ENCODE measurements at places on chromosomes 13 and 19.

- DNase-seq: peak; percentile 40
Observed at GRCh38 chr13:31431722-31432137, 232.0 kb downstream of the B3GLCT start.

GRCh38 chr19:2734589-2735288, 5.1 kb downstream of the SLC39A3 start:
- DNase-seq: no peak

GRCh38 chr19:12090807-12091206, 26.3 kb downstream of the ZNF844 start:
- DNase-seq: no peak

GRCh38 chr13:85806553-85807175, 7.4 kb upstream of the SLITRK6 start:
- DNase-seq: peak; percentile 2

GRCh38 chr13:51396352-51396751, 56.5 kb downstream of the INTS6 start:
- DNase-seq: no peak

DNA sequence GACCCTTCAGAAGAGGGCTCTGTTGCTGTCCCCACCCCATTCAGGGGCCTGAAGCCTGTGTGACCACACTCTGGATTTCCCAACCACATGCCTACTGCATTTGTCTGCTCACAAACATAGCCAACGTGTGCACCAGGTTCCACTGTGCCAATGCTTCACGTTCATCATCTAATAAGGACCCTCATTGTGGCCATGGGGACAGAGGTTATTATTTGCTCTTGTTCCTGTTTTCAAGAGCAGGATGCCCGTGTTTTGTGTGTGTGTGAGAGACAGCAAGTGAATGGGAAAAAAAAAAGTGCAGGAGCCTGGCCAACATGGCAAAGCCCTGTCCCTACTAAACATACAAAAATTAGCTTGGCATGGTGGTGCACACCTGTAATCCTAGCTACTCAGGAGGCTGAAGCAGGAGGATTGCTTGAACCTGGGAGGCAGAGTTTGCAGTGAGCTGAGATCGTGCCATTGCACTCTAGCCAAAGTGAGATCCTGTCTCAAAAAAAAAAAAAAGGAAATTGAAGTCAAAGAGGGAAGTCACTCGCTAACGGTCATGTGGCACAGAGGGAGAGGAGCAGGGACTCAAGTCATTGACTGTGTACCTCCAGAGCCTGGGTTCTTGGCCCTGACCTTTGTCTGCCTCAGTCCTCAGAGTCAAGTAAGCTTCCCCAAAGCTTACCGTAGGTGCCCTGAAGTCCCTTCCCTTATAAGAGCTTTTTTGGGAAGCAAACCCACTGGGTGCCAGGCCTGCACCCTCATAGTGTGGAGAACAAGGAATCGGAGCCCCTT, 6.9 kb downstream of the B3GNT8 start:
- no peak for DNase-seq

GRCh38 chr19:47157431-47158321, 27.0 kb downstream of the SAE1 start:
- DNase-seq: no peak

DNA sequence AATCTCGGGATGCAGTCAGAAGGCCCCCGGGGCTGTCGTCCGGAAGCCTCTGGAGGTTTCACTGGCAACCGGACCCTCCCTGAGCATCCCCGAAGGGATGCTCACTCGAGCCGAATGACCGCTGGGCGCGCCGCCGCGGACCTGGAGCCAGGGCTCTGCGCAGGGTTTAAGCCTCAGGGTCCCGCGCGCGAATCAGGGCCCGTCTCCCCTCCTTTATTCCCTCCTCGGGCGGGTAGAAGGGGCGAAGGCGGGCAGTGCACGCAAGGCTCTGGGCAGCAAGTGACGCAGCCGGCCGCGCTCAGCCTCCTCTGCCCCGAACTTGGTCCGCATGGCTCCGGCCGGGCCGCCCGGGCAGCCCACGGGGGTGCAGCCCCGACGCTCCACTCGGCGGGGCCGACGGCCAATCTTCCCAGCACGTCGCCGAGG, 572 bp downstream of the SHISA2 start:
- peak; percentile 33 for DNase-seq

DNA sequence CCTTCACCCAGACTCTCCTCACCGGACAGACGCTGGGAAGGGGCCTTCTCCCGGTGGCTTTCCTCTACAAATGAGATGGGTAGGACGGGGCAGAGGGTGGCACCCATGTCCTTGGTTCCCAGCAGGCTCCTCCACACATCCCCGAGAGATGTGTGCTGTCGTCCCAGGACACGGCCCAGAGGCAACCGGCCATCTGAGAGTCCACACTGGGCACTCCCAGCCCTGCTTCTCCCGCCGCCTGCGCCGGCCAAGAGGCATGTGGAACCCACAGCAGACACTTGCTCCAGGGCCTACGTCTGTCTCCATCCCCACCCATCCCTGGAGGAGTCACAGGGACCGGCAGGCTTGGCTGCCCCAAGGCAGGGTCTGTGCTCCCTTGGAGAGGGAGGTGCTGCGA, 179.9 kb downstream of the KDM4B start:
- DNase-seq: no peak

DNA sequence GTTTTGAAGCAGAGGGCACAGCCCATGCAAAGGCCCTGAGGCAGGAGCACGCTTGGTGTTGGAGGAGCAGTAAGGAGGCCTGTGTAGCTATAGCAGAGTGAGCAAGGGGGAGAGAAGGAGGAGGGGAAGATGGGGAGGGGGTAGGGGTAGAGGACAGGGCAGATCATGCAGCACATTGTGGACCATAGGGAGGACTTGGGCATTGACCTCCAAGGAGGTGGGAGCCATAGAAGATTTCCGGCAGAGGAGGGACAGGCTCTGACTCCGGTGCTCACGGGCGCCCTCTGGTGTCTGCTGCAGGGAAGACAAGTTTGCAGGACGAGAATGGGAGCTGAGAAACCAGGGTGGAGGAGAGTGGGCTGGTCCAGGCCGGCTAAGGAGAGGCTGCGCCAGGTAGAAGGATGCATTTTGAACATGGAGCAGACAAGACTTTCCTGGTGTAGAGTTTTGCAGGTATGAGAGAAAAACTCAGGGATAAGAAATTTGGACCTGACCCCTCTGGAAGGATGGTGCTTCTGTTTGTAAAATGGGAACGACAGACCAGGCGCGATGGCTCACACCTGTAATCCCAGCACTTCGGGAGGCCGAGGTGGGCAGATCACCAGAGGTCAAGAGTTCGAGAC, 13.7 kb upstream of the CREB3L3 start:
- DNase-seq: peak; percentile 62

- no peak for DNase-seq
Observed at GRCh38 chr13:21147827-21148226, 28.5 kb downstream of the SKA3 start.

DNA sequence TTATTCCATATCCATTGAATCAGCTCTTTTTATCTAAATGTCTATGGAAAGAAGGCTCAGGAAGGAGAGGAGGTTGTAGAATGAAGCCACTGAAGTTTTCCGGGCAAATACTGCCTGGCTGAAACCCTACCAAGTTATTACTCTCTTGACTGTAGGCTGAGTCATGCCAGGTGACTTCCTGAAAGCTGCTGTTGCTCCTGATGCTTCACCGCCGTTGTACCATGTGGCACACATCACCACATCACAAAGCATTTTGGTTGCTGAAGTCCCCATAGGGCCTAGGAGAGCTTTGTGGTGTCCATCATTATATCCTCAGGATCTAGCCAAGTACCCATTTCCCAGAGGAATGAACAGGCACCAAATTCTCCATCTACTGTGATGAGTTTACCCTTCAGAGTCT, 11.1 kb upstream of the TDRD12 start:
- DNase-seq: no peak

- no peak for DNase-seq
Observed at GRCh38 chr13:59547950-59548349, 615.8 kb downstream of the DIAPH3 start.

DNA sequence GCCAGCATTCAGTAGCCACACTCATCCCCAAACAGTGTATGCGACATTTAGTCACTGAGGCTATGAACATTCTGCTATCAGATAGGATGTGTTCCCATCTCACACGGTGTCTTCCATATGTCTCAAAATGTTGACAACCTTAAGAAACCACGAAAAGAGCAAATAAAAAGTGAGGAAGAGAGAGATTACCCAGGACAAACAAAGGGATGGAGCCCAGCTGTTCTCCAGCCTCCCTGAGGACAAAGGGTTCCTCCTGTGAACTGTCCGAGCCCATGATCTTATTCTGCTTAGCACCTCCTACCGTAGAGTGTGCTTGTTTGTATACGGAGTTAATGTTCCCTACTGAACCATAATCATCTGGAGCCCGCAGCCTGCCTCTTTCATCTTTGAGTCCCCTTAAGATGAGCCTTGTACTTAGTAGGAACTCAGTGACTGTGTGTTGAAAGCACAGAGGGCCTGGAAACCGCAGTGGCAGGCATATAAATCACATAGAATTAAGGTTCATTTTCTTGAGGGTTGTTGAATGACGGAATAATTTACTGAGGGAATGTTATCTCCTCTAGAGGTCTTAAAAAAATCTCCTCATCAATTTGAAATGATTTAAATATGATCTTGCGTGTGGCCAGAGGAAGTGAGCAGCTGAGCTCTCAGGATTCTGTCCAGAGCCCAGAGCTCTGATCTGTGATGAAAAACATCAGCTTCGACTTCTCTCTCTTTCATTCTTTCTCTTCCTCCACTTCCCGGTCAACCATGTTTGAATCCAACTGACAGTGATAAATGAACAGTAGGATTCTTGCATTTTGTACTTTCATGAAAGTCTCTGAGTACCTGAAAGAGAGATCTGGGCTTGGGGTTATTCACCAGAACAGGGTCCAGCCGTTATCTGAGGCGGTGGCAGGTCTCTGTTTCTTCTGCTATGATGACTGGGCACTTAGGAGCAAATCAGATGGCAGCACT, 200.5 kb downstream of the KLF5 start:
- DNase-seq: no peak

DNA sequence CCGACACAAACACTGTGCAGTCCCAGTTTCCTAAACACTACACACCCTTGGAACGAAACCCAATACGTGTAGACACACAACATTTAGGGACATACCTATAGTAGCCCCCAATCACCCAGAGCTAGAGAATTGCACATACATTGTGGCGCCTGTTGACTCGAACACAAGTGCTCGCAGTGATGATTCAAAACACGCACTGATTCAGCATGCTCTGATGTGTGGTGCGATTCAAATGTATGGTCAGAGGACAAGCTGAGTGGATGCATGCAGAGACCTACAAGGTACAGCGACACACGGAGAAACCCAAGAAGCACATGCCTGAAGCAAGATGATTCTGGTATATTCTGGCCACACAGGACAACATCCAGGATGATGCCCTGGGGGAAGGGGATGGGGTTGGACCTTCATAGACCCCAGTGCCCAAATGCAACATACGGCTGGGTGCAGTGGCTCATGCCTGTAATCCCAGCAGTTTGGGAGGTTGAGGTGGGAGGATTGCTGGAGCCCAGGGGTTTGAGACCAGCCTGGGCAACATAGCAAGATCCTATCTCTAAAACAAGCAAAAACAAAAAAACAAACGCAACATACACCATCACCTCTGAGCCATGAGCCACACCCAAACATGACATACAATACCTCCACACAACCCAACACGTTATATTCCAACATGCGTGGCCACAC, 997 bp upstream of the KCNN4 start:
- no peak for DNase-seq

GRCh38 chr19:13054626-13055212, 47.9 kb downstream of the LYL1 start:
- DNase-seq: no peak

GRCh38 chr13:60075850-60076249, 87.9 kb downstream of the DIAPH3 start:
- DNase-seq: no peak

DNA sequence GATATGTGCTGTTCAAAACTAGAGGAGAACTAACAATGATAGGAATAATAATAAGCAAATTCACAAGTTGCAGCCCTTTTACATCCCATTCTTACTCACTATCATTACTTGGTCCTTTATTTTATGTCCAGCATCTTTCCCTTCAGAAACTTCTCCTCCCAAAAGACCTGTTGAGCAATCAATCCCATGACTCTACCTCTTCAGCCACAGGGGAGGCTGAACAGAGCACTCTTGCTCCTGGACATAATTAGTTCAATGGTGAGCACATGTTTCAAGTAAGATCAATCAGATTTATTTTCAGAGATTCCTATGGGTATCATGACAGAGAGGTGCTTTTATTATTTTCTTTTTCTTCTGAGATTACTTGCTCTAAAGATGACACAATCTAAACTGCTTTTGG, 260.0 kb downstream of the COG6 start:
- no peak for DNase-seq

DNA sequence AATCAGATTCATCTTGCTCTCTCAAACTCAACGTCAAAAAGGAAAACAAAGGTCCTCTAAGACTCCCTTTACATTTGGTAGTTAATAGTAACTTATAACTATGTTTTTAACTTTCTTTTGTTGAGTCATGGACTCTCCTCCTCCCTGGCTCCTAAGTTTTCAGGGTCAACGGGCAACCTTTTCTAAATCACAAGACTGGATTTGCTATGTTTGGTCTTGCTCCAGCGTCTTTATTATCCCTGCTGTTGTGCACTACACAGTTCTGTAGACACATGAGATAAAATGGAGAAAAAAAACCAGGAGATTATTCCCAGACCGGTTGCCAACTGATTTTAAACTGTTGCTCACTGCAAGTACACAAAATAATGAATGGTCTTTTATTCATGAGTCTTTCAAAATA, 1.9 kb upstream of the ITM2B start:
- DNase-seq: no peak

- peak; percentile 93 for DNase-seq
Observed at GRCh38 chr19:37551129-37551993, 43.2 kb downstream of the ZNF571 start.

DNA sequence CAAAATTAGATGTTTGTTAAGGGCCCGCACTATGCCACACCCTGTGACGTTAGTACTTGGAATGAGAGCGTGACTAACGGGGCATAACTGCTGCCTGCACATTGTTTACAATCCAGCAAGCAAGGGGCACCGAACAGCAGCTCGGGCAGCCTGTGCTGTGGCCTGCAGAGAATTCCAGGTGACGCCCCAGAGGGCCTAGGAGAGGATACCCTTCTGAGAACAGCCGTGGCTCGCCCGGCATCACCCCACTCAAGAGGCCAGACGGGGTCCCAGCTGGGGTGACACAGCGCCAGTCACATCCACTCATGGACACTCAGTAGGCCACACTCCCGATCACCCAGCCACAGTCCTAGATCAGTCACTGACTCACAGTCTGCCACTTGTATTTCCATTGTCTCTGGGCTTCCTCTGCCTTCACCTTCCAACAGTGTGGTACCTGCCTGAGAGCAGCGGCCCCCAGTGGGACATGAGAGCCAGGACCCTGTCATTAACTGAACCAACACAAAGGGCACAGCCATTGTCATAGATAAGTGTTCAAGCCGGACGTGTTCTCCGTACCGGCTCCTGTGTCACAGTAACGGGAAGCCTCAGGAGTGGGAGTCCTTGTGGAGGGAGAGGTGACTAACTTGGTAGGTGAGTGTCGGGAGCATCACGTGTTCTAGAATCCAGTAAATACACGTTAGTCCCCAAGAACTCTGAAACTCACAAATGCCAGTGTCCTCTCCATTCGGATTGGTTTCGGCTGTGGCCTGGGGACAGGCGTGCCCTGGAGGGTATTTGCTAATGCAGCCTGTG, 7.5 kb downstream of the ZNF331 start:
- DNase-seq: peak; percentile 66
